ENCODE measurements at places on chromosomes 3 and 15.

DNA sequence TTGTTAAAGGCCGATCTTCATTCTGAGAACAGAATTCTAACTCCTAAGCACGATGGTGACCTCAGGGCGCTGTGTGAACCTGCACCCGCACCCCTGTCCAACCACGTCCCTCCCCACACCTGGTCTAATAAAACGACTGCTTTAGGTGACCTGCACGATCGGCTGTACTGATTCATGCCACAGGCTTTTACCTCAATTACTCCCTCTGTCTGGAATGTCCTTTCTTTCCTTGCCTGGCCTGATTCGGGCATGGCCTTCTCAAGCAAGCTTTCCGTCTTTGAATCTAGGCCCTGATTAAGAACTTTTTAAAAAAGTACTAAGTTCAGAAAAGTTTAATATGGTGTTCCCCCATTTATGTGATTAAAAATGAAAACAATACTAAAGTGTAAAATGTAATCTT is 842 bp upstream of the U2SURP start:
- no peak for DNase-seq

- DNase-seq: no peak
Observed at GRCh38 chr3:191961022-191961421, 500.1 kb downstream of the PYDC2 start.

DNA sequence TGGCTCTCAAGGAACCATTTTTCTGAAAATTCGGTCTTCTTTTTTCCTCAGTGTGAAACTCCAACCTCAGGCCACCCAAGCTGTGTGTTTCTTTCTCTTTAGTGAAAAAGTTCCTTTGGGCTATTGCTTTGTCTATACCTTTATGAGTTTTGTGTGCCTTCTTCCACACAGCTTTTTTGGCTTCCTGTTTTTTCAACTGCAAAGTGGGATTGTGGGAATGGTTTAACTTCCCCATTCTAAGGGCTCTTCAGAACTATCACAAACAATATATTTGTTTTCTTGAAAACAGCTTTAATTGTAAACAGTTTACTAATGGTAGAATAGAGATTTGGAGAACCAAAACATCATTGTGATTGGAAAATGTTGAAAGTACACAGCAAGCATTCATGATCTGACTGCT is 10.4 kb downstream of the SYN2 start:
- no peak for DNase-seq

DNA sequence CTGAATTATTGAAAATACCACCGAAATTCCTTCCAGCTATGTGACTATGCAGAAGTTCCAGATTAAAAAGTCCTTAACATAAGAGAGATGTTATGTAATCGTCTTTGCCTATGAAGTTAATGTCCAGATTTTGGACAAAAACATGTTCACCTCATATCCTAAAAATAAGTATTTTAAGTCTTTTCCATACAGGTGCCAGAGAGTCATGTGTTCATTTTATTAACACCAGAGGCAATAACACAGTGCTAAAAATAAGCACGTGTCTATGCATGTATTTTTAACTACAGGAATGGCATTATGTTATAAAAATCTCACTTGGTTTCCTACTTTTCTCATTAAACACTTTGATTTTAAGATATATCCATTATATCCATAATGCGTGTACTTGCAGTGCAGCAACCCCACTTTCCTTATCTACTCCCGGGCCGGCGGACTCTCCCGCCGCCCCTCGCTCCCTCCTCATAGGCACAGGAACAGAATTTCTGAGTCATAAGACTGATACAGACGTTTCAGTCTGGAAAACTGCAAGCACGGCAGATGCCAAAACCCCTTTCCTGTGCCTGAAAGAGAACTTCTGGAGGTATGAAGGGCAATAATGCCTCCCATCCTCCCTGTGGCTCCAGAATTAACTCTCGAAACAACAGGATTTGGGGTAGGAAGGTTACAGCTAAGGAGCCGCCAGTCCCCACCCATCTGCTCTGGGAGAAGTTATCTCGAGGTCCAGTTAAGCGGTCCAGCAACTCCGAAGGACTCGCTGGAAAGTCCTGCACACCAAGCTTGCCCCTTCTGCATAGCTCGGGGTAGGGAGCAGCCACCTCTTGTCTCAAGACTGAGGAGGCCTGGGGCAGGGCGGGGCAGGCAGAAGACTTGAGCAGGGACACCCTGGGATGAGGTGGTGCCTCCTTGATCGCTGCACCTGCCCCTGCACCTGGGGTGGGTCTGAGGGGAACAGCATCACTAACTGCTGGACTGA is 22.3 kb upstream of the PSTPIP1 start:
- no peak for DNase-seq

- DNase-seq: no peak
Observed at GRCh38 chr15:69853544-69853951, 244.2 kb downstream of the TLE3 start.

GRCh38 chr3:32123620-32124019 is 17.2 kb downstream of the GPD1L start:
- no peak for DNase-seq

- DNase-seq: no peak
Observed at GRCh38 chr3:79979990-79980389, 212.2 kb upstream of the ROBO1 start.

GRCh38 chr15:67735896-67736295 is 89.4 kb upstream of the SKOR1 start:
- no peak for DNase-seq

DNA sequence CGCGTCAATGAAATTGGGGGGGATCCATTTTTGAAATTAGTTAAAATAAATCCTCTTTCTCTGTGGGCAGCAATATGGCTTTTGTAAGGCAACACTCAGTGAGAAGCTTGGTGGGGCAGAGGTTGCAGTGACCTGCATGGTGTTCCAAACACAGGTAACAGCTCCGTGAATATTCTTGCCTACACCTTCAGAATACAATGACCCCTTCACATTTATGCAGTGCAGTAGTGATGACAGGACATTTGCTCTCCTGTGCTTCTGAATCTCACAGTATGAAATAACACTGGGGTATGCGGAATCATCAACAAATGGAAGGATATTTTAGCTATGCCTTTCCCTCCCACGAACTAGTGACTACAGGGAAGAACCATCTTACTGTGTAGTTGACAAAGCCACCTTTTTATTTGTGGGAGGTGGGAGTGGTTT is 6.9 kb downstream of the AHSG start:
- no peak for DNase-seq

GRCh38 chr3:3334491-3334890 is 155.0 kb upstream of the CRBN start:
- no peak for DNase-seq

DNA sequence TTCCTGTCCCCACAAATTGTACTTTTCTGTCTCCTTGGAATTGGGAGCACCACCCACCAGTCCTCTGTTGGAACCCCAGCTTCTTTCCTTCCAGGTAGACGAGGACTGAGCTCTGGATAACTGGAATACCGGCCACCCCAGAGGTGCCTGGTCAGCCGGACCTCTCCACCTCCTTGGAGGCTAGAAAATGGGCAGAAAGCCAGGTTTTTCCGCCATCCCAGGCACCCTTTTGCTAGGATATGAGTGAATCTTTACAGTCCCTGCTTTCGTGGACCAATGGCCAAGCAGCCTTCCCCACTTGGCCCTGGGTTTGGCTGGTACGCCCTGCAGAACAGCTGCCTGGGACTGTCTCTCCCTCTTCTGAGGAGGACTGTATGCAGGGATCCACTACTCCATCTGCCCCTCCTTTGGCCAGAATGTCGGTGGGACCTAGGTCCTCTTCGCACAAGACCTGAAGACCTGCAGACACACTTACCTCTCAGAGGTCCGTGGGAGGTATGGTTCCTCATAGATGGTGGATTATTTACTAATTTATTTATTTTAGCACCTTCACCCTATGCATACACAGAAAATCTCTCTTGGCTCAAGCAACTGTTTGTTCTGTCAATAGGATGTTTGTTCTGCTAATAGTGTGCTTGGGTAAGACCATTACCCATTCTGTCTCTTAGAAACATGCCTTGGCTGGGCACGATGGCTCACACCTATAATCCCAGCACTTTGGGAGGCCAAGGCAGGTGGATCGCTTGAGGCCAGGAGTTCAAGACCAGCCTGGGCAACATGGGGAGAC is 8.6 kb upstream of the CHAC1 start:
- no peak for DNase-seq

DNA sequence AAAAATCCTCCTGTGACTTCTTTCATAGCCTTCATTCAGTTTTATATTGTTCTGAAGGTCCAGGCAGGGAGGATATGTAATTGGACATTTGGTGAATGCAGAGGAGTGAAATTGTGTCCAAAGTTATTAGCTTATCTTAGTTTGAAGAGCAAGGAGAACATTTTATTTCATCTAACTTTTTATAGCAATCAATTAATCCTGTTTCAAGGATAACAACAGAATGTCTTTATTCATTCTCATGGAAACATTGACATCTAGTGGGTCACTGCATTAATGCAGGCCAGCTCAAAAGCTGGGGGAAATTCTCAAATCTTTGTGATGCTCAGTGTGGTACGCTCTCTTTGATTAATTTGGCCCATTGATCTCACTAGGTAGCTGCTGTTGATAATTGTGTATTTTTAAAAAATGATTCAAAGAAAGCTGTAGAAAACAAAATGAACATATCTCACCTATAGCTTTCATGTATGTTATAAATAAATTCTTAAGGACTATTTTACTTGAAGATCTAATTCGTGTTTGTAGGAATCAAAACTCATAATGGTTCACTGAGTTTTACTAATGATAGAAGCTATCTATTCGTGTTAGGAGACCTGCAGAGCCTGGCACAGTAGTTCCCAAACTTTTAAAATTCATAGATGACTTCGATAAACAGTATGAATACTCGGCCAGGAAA is 150.8 kb upstream of the KCNMB2 start:
- no peak for DNase-seq
